HTR-8/SVneo (cell line): ENCODE measurements at places on chromosomes 7 and 10.

GRCh38 chr7:91869661-91870060 lies 10.8 kb downstream of the MTERF1 start:
- DNase-seq, result no peak

GRCh38 chr10:130627346-130628045 lies 491.3 kb downstream of the GLRX3 start:
- DNase-seq, result no peak

GRCh38 chr10:82813856-82814255 lies 938.9 kb downstream of the NRG3 start:
- no peak for DNase-seq

DNA sequence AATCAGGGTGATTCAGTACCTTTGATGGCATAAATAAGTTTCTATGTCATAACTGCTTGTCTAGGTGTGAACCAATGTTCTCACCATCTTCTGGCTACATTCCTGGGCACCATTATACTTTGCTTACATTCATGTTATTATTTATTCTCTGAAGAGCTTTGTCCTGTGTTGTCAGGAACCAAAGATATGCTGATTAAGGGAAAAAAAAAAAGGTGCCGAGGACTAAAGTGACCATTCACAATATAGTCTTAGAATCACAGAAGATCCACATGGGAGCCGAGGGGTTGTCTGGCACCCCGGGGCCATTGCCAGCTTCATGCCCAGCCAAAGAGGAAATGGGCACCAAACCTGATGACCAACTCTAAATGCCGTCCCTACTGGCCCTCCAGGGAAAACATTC lies 329.2 kb upstream of the NFE2L3 start:
- no peak for DNase-seq

DNA sequence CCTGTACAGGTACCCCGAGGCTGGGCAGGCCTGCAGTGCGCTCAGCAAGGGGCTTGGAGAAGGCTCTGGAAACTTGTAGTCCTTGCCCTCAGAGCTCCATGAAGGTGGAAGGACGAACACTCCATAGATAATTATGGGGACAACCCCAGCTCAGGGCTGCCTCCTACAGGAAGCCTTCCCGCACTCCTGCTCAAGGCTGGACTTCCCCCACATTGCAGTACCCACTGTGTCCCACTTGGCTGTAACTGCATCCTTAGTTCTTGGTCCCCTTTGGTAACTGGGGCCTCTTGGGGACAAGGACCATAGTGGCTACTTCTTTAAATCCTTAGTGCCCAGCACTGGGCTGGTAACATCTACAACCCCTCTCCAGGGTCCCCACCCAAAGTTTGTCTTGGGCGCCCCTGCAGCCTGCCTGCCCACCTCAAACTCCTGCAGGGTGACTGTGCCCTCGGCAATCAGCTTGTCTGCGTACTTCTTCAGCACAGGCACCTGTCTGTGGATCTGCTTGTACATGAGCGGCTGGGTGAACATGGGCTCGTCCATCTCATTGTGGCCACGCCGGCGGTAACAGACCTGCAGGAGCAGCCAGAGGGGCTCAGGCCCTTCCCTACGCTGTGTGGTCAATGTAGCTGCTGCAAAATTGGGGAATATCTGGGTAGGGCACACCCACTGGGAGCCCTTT lies 17.1 kb downstream of the OGDHL start:
- DNase-seq, result no peak

DNA sequence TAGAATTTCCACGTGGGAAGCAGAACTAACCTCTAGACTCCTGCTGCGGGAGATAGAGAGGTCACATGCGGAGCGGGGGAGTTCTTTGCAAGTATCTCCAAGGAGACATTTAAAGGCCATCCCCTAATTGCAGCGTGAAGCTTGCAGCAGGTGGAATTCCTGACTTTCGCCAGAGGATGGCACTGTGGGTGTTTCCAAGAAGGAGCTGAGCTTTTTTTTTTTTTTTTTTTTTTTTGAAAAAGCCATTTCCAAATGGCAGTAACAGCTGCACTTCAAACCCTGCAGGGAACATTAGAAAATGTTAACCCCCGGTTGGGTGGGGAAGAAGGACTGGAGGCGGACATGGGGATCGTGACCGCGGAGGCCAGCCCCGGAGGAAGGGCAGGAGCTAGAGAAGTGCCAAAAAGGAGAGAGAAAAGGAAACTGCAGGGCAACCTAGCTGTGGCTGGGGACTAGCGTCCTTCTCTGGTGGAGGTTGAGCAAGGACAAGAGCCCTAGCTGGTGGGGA lies 487.7 kb downstream of the TYW1 start:
- peak; percentile 31 for DNase-seq

DNA sequence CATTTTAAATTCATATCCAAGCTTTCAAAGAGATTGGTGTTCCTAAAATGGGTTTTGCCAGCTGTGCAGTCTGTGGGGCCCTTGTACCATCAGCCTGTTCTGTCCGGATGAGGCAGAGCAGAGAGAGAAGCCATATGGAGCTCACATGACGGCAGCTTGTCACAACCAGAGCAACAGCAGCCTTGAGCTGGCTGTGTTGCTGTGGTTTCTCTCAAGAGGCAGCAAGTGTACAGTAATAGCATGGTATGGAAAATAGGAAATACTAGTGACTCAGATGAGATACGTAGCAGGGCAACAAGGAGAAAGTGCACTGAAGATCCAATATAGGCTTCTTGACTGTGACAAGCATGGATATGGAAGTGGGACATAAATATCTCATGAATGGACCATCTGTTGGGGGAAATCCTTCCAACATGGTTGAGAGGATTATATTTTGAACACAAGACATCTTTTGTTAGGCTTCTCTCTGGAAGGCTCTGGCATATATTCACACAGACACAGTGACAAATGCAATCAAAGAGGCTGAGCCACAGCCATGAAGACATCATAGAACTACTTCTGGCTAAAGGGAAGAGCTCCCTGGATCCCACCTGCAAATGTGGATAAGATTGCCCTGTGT lies 251.0 kb upstream of the TAC1 start:
- DNase-seq, result no peak
